ENCODE measurements at places on chromosomes 2 and 18. TPM values are rescaled to one million over a fixed set of nuclear protein-coding genes. Genes with fewer than 3 reads are reported as not detected.

FNDC4 gene
- 11.0 TPM for total RNA-seq

TCF7L1 gene
- total RNA-seq = 5.1 TPM

GRCh38 chr2:124323321-124323720, 298.2 kb downstream of the CNTNAP5 start:
- H3K27ac ChIP-seq = no peak overlapping the region
- no peaks in the 10 kb centered on the region for H3K4me1 ChIP-seq
- H3K27me3 ChIP-seq = no peaks in the 10 kb centered on the region
- H3K4me3 ChIP-seq = no peak overlapping the region
- DNase-seq = peak; percentile 3

DNA sequence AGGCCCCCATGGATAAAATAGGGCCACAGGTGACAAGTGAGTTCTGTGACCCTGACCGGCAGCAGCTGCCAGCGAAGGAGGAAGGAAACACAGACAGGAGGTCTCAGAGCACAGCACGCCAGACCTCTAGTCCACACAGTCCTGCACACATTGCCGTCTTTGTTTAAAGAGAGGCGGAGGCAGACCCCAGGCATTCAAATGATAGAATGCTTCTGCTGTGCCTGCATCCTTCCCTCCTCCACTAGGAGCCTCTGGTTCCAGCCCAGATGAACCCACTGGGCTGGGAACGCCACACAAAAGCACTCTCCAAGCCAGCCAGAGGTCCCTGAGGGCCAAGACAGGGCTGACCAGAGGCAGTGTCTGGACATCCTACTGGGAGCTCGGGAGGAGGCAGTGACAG, 118.7 kb downstream of the KLHL29 start:
- H3K4me3 ChIP-seq = no peak overlapping the region
- no peaks in the 10 kb centered on the region for H3K36me3 ChIP-seq

DNA sequence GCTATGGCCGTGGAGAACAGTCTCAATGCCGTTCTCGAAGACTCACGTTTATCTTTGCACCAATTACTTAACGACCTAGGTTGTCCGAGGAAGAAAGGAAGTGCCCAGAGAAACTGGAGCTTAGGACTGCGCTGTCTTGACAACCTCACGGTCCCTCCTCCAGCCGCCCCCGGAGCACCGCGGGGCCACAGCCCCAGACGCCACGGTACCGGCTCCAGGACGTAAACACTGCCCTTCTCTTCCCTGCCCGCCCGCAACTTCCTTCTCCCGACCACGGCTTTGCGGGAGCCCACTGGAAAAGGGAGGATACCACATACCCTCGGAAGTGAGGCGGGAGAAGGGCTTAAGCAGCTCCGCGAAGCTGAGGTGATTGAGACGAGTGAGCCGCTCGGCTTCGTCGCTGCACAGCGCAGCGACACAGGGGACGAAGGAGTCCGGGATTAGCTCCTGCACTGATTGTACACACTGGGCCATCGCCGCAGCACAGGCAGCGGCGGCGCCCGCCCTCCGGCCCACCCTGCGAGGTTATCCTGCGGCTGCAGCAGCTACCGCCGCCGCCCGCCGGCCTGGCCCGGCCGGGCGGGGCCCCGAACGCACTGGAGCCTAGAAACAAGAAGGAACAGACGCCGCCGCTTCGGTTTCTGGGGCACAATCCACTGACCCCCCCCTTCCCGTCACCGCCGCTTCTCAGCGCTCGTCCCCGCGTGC, 483 bp downstream of the TRAPPC8 start:
- H3K27me3 ChIP-seq = no peaks in the 10 kb centered on the region
- peak; percentile 43 for DNase-seq
- peak overlapping the region; percentile 93 for H3K27ac ChIP-seq
- H3K4me3 ChIP-seq = peak overlapping the region; percentile 92

CD8B2 gene
- total RNA-seq = 0.09 TPM

TMEM169 gene
- 2.8 TPM for total RNA-seq

- H3K27me3 ChIP-seq = no peaks in the 10 kb centered on the region
- no peaks in the 10 kb centered on the region for H3K4me1 ChIP-seq
- no peak overlapping the region for H3K27ac ChIP-seq
- no peaks in the 10 kb centered on the region for H3K36me3 ChIP-seq
- no peak overlapping the region for H3K4me3 ChIP-seq
- no peak for DNase-seq
Measured at GRCh38 chr18:3966246-3966641, 488.9 kb downstream of the DLGAP1 start.

DNA sequence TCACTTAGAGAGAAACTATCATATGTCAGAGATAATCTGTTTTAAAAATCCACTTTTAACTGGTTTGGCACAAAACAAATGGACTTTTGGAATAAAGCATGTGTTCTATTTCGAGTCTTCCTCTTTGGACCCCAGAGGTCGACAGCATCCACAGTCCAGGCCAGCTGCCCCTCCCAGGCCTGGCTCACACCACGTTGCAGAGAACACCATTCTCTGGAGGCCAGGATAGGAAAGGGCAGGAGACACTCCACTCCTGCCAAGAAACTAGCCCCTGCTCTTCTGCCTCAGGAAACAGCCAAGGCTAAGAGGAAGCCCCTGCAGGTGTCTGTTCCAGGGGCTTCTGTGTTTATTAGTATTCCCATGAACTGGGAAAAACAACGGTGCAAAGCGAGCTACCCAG, 456.6 kb upstream of the ID2 start:
- no peak overlapping the region for H3K4me3 ChIP-seq
- H3K36me3 ChIP-seq = no peaks in the 10 kb centered on the region
- H3K27me3 ChIP-seq = peaks cover 2% of the 10 kb centered on the region
- peaks cover 21% of the 10 kb centered on the region for H3K4me1 ChIP-seq
- peak; percentile 73 for DNase-seq

DNA sequence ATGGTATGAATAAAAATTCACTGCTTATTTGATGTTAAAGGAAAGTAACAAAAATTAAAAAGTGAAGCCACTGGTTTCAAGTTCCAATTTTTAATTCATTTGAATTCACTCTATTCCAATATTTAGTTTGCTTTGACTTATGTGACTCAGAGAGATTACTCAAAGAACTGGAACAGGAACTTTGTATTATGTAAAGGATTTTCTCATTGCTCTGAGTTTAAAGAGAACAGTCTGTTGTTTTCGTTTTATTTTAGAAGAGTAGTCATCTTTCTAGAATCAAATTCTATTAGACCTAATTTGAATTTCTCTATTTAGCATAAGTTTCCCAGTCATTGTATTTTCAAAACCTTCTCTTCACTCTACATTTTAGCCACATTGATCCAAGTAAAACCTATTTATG, 300.1 kb upstream of the SLC8A1 start:
- H3K4me3 ChIP-seq = no peak overlapping the region
- no peaks in the 10 kb centered on the region for H3K36me3 ChIP-seq

MOGAT1 gene
- not detected for total RNA-seq

SCN9A gene
- 5.2 TPM for total RNA-seq

- peaks cover 3% of the 10 kb centered on the region for H3K27me3 ChIP-seq
- no peak for DNase-seq
- H3K4me1 ChIP-seq = no peaks in the 10 kb centered on the region
- H3K4me3 ChIP-seq = no peak overlapping the region
Measured at GRCh38 chr18:49597157-49597931, 35.5 kb downstream of the LIPG start.

MRPS5 gene
- total RNA-seq = 50.9 TPM

TLX2 gene
- not detected for total RNA-seq

PROKR1 gene
- total RNA-seq = 1.2 TPM
